H1 (cell line): ENCODE measurements at places on chromosomes 3 and 15.

- DNase-seq, result no peak
Observed at GRCh38 chr15:39269821-39270220, 311.1 kb upstream of the THBS1 start.

GRCh38 chr3:106675451-106675850 is 701.8 kb upstream of the CCDC54 start:
- no peak for DNase-seq

- no peak for DNase-seq
Observed at GRCh38 chr3:143298380-143298779, 178.8 kb downstream of the CHST2 start.

GRCh38 chr15:67758619-67759300 is 66.5 kb upstream of the SKOR1 start:
- no peak for DNase-seq

DNA sequence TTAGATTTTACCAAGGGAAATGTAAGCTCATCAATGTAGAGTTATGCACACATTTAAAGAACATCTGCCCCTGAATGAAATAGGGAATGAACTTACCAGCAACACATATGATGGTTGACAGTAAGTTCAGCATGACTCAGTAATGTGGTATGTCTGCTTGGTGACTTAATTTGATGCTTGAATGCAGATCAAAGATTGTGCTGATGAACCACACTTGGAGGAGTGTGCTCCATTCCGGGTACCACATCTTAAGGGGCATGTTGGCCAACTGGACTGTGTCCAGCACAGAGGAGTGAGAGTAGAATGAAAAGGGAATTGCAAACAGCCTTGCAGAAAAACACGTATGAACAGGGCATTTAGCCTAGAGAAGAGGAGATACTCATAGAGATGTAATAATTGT is 171.0 kb upstream of the RARB start:
- DNase-seq, result no peak

DNA sequence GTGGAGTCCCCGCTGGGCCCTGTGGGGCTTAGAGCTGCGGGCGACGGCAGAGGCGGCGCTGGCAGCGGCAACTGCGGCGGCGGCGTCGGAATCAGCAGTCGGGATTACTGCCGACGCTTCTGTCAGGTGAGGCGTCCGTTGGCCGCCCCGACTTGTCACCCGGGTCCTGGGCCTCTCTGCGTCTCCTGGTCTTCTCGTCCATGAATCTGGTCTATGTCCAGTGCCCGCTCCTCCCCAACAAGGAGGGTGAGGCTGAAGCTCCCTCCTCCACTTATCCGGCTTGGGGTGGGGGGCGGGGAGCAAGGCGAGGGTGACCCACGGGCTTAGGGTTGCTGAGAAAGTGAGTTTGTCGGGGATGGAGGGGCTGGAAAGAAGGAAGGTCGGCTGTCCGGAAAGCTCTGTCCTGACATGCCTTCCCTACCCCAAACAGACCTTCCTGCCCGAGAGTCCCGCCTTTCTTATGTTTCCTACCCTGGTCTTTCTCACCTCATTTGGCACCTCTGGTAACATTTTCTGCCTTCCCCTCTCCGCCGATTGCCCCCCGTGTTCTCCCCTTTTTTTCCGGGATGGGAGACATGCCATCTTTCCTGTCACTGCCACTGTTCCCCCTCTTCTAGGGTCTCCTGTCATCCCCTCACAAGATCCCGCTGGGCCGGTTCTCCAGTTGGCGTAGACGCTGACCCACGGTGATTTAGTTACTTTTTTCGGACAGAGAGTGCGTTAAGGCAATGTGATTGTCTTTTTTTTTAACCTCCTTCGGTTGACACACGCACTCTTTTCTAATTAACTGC is 520 bp downstream of the ZNF654 start:
- no peak for DNase-seq

GRCh38 chr15:31273258-31273941 is 53.2 kb upstream of the KLF13 start:
- peak; percentile 43 for DNase-seq

DNA sequence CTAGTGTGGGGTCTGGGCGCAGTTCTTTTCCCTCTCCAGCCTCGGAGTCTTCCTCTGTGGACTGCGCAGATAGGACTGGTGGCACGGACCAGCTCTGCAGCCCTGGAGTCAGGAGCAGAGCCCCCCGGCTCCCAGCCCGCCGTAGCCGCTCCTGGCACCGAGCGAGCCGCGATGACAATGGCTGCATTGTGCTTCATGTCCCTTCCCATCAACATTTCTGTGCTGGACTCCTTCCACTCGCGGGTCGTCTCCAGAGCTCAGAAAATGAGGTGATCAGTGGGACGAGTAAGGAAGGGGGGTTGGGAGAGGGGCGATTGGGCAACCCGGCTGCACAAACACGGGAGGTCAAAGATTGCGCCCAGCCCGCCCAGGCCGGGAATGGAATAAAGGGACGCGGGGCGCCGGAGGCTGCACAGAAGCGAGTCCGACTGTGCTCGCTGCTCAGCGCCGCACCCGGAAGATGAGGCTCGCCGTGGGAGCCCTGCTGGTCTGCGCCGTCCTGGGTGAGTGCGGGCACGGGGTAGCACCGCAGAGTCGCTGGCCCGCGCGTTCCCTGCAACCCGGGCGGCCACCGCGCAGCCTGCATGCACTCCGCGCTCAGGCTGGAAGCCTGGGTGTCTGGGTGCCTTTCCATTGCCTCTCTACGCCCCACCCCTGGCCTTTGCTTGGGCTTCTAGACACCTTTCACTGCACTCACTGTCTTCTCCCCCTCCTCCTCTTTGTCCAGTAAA is at the start of gene TF:
TSS of gene TF (plus strand) at position 413 of the 731 bp plus-strand sequence. CDS start at position 461, 48 bp downstream.
- DNase-seq, result no peak

DNA sequence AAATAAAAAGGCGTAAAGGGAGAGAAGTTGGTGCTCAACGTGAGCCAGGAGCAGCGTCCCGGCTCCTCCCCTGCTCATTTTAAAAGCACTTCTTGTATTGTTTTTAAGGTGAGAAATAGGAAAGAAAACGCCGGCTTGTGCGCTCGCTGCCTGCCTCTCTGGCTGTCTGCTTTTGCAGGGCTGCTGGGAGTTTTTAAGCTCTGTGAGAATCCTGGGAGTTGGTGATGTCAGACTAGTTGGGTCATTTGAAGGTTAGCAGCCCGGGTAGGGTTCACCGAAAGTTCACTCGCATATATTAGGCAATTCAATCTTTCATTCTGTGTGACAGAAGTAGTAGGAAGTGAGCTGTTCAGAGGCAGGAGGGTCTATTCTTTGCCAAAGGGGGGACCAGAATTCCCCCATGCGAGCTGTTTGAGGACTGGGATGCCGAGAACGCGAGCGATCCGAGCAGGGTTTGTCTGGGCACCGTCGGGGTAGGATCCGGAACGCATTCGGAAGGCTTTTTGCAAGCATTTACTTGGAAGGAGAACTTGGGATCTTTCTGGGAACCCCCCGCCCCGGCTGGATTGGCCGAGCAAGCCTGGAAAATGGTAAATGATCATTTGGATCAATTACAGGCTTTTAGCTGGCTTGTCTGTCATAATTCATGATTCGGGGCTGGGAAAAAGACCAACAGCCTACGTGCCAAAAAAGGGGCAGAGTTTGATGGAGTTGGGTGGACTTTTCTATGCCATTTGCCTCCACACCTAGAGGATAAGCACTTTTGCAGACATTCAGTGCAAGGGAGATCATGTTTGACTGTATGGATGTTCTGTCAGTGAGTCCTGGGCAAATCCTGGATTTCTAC is at the start of gene RARB:
TSS of gene RARB (plus strand) at position 322 of the 847 bp plus-strand sequence. CDS start at position 791, 469 bp downstream.
- peak; percentile 62 for DNase-seq

DNA sequence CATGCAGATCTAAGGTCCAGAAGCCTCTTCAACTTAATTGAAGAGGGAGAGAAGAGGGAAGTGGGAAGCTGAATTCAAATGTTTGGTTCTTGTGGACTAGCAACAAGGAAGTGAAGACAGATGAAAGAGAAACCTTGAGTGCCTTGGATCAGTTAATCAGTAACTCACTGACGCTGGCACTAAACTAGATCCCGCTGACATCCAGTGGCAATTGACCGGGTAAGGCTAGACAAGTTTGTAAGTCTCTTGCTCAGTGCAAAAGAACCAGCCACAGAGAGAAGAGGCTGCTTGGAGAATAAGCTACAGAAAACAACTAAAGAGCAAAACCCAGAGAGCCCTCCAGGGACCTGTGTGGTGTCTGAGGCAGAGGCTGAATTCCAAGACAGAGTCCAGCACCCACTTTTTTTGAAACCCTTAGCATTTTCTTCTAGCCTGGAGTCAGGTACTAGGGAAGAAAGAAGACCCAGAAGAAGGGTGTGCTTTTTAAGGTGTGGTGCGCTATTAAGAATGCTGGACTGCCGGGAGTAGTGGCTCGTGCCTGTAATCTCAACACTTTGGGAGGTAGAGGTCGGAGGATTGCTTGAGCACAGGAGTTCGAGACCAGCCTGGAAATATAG is 6.9 kb downstream of the PLCH1 start:
- no peak for DNase-seq

DNA sequence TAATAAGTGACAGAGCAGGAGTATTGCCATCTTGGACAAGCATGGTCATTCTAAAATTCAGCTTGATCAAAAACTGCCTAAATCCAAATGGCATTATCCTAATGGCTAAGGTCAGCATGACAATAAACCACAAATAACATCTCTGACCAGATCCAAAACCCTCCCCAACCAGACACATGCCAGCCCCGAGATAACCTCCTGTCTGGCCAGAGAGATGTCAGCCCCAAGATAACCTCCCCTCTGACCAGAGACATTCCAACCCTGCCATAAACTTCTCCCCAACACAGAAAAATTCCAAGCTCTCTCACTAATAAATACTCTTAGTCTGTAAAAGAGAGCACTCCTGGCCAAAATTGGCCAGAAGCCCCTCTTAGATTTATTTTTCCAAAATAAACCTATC is 470.5 kb upstream of the UBE2E2 start:
- no peak for DNase-seq

- DNase-seq, result no peak
Observed at GRCh38 chr3:89625945-89626344, 518.5 kb downstream of the EPHA3 start.

- DNase-seq, result peak; percentile 27
Observed at GRCh38 chr15:61011576-61012336, 217.3 kb downstream of the RORA start.

- DNase-seq, result peak; percentile 69
Observed at GRCh38 chr3:51718547-51719409, 11.9 kb downstream of the GRM2 start.

DNA sequence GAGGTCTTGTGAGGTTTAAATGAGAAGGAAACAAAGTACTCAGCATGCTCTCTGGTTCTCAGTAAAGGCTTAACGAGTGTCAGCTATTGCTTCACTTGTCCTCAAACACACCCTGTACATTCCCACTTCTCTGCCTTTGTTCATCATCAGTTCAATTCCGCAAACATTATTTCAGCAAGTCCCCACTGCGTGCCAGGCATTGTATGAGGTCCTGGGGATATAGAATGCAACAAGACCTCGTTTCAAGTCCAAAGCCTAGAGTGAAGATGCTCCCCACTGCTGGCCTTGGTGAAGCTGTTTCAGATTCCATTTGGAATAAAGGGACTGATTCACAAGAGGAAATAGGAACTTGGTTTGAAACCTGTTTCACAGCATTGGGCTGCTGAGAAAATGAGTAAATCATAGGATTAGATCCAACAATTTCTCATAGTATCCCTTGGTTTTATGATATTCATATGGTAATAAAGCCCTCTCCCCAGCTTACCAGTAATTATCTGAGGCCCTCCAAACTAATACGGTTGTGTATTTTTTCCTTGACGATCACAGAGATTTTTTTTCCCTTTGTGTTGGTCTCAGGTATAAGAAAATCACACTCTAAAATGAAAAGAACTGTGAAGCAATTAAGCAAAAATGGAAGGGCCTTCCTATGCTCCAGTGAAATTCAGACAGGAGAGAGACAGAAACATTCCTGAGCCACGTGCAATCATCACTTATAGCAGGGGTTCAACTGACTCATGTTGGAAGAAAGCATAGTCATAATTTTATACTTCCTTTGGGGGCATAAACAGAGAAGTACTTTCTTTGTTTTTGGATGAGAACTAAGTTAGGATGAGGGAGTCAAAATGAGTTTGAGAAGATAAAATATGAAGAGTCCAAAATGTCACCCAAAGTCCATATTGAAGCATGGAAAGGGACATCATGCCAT is 258.6 kb downstream of the RORA start:
- DNase-seq, result no peak

GRCh38 chr3:142614059-142614626 is 17.9 kb downstream of the PLS1 start:
- DNase-seq, result no peak

DNA sequence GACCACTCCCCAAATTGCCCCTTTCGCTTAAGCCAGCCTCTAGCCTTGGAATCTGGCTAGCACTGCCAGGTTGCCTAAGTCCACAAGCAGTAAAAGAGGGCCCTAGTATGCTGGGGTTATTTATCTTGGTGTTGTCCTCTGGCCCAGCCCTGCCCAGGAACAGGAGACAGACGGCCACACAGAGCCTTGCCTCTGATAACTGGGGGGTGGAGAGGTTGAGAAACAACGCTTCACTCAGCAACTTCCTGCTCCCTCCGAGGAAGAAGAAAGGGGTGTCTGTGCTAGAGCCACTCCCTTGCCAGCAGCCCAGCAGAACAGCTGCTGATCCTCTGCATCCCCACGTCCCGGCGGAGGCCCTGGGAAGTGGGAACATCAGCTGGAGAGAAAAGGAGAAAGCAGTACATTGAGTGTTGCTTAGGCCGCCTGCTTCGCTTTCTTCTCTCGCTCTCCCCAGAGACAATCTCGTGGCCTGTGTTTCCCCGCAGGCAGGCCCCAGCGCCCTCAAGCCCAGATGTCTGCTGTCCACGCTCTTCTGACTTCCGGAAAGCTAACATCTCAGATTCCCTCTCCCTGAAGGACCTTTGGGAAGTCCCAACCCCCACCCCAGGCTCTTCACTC is 22.6 kb upstream of the C3orf70 start:
- no peak for DNase-seq

- no peak for DNase-seq
Observed at GRCh38 chr3:163045945-163046344, 1549.3 kb downstream of the OTOL1 start.

- DNase-seq, result no peak
Observed at GRCh38 chr15:69082554-69082953, 68.1 kb downstream of the NOX5 start.

DNA sequence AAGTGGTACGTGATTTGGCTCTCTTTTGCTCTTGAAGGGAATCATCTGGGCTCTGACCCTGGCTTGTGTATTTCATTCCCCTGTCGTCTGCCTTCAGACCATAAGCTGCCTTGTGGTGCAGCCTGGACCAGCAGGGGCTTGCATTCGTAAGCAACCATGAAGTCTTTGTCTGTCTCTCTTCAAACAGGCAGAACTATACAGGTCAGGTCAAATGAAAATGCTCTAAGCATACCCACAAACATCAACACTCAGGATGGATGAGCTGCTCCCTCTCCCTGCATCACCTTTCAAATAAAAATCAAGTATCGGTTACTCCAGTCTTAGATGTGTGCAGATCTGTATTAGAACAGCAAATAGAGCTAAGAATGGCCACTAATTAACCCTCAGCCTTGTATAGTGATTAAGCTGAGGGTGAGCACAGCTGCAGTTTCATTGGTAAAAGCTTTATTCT is 268.6 kb upstream of the UBE2E1 start:
- no peak for DNase-seq

GRCh38 chr3:177724020-177724638 is 526.8 kb upstream of the TBL1XR1 start:
- no peak for DNase-seq

DNA sequence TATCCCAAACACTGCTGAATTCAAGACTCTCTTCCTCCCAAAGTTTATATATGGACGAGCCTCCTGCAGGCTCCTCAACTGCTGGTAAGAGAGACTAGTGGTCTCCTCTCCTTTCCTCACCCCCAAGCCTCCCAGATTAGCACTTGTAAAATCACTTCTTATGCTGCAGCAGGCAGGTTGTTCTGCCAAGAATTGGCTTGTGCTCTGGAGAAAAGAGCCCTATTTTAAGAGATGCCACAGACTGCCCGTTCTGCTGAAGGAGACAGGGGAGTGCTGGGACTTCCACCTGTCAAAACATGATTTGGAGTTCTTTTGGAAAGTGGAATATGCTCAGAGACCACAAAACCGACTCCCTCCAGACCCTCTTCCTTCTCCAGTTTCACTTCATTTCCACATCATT is 230.9 kb upstream of the EIF1B start:
- DNase-seq, result no peak
